ENCODE measurements at places on chromosomes 11 and 22.

DNA sequence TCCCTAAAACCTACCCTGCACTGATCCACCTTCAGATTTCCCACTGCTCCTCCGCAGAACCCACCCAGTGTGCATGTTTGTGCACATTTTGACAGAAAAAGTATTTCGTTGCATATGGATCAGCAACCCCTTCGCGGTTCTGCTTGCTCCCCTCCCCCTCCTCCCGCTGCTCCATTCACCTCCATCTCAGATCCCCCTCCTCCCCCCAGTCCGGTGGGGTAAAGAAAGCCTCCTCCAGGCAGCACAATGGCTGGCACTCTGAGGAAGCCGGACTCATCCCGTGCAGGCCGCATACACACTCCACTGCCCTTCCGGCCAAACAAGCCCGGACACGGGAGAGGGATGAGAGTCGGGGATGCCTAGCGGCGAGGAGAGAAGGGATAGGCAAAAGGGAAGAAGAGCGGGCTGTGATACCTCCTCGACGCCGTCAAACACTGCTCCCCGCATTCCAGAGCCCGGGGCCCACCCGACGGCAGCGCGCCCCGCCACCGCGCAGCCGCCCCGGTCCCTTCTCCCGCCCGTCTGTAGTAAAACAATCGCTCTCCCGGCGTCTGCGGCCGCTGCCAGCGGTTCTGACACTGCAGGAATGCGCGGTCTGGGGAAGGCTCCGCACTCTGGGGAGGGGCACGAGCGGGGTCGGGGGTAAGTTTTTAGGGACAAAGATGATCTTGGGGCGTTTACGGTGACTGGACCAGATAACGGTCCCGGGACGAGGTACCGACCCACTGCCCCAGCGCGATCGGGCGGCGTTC lies 915 bp downstream of the FEZ1 start:
- DNase-seq: no peak

DNA sequence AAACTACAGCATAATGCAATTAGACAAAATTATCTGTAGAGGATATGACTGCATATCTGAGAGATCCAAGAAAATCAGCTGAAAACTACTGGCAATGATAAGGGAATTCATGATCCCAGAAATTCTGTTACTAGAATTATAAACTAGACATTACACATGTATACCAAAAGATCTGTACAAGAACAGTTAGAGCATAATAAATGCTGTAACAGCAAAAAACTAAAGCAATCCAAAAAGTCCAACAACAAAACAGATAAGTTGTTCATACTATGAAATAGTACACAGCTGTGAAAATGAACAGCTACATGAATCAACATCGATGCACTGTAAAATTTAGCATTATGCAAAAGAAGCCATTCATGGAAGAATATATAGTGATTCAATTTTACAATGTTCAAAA lies 6.0 kb downstream of the ZNF214 start:
- DNase-seq: no peak

- DNase-seq: no peak
Observed at GRCh38 chr11:119474682-119475596, 52.0 kb upstream of the THY1 start.

DNA sequence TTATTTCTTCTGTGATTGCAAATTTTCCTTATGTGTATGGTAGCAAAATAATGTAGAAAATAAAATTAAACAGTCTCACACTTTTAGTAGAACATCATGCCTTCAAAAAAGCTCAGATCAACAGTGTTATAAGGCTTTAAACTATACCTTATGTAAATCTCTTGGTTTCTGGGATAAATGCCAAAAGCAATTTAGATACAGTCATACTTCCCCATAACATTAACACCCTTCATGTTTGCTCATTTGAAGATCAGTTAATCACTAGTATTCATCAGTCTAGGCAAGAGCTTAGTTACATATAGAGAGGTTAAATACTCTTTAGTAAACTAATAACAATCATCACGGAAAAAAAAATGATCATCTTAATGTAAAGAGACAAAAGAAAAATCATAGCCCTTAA lies 421.8 kb upstream of the ANO3 start:
- DNase-seq: no peak

DNA sequence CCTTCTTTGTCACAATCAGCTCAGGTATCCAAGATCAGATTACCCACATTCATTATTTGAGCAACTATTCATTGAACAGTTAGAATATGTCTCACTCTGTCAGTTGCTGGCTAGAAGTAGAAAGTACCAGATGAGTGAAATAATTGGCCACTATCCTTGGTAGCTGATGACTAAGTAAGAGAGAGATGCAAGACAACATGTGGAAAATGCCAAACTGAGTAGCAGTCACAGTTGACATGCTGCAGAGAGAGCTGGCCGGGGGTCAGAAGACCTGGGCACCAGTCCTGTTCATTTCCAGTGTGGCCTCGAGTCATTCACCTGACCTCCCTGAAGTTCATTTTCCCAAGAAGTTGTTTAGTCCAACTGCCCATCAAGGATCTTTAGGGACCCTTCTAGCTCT lies 22.5 kb upstream of the SMIM35 start:
- no peak for DNase-seq

GRCh38 chr11:64564947-64565889 lies 25.8 kb upstream of the SLC22A12 start:
- no peak for DNase-seq

- no peak for DNase-seq
Observed at GRCh38 chr11:75079546-75079945, 17.1 kb downstream of the OR2AT4 start.

GRCh38 chr11:10607462-10608132 lies 39.1 kb upstream of the LYVE1 start:
- DNase-seq: no peak

- no peak for DNase-seq
Observed at GRCh38 chr11:60992842-60993409, 21.4 kb downstream of the CD6 start.

DNA sequence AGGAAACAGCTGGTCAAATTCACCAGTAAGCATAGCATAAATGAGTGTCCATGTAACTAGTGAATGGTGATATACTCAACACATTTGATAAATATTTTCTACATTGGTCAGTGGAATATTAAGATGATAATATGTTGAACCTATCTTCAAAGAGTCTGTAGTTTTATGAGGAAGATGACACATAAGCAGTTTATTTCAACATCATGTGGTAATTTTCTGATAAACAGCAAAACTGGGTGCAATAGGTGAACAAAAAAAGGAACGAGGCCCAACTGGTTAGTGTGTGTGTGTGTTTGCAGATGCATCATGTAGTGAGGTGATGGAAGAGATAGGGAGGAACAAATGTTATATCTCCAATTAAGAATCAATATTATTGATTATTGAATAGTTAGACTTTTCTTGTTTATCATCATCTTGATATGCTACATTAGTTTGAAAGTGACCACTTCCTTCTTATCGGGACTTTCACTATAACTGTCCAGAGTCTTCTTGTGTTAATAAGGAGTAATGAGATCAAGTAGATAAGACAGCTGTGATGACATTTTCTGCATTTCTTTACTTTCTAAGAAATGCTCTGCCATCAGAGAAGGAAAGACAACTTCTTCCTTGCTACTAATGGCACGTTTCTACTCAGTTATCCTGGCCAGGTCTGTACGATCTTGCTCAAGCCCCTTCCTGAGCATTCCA lies 270.7 kb downstream of the ETS1 start:
- no peak for DNase-seq

- DNase-seq: no peak
Observed at GRCh38 chr22:29336751-29337490, 21.4 kb upstream of the RASL10A start.

- DNase-seq: no peak
Observed at GRCh38 chr11:126163074-126163700, 48.3 kb downstream of the RPUSD4 start.

- DNase-seq: no peak
Observed at GRCh38 chr11:113773092-113773415, 438 bp downstream of the ZW10 start.

DNA sequence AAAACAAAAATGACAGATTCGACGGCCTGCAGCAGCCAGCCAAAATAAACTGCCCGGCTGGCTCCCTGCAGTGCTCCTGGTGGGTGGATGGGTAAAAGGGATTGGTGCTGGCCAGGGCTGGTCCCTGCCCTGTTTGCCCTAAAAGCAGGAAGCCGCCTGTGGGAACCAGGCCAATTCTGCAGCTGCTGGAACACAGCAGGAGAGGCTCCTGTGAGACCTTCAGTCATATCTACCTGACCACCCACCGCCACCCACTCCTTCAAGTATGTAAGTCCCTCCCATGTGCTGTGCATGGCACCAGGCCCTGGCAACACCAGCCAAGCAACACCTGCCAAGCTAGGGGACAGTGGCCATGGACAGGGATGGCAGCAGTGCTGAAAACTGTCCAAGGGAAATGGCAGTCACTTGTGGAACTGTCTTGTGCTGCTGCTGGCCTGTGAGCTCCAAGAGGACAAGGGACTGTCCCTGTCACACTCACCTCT lies 48.7 kb upstream of the ARFGAP3 start:
- DNase-seq: no peak

DNA sequence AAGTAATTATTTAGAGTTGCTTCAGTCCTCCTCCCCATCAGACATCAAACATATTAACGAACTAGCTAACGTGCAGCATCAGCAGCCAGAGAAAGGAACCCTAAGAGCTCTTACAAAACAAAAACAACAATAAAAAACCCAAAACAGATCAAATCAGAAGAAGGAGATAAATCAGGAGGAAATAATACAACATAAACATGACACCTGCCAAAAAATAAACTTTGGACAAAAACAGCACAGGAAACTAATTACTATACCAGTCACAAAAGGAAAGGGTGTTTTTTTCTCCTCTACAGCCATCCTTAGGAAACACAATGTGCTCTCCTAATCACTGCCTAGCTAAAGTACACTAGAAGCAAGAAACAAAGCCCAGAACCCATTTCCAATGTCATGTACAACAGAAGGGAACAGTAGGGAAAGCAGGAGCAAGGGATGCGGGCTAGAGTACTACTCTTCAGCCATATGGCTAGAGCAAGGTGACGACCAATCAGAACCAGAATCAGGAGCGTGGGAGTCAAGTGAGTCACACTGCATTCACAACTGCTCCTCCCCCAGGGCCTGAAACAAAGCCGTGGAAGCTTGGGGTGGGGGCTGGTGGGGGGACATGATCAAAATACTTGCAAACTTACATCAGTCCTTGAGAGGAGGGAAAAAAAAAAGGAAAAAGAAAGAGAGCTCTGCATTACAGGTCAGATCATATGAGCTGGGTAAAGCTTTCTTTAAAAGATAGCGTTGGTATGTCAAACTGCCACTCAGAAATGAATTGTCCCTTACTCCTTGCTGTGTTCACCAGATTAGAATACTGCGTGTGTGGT lies 60.4 kb downstream of the LARGE2 start:
- no peak for DNase-seq

DNA sequence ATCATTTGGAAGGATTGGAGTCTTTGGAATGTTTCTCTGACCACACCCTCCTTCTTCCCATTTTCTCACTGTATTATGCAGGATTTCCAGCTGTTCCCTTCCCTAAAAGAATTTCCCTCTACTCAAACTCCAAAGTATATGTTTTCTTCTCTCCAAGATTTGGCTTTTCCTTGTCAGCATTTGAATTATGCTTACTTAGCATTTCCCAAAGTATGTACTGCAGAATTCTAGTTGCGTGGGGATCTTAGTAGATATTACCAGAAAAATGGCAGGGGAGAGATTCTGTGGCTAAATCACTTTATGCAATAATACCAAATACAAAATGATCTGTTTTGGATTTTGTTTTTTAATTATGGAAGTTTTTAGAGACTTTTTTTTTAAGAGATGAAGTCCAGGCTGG lies 142.3 kb downstream of the OR4C45 start:
- no peak for DNase-seq

All from stimulated activated CD8-positive, alpha-beta memory T cell treated with anti-CD3 and anti-CD28 coated beads, Interleukin-4, amount 100 ng/mL, for 4 hours (primary cell).